ENCODE measurements at places on chromosomes 4 and X.
A peak's percentile ranks its signal among the peaks of the same experiment; 100 is the strongest.

GRCh38 chrX:15761564-15762191, 23.6 kb downstream of the CA5B start:
- DNase-seq, result peak; percentile 0

DNA sequence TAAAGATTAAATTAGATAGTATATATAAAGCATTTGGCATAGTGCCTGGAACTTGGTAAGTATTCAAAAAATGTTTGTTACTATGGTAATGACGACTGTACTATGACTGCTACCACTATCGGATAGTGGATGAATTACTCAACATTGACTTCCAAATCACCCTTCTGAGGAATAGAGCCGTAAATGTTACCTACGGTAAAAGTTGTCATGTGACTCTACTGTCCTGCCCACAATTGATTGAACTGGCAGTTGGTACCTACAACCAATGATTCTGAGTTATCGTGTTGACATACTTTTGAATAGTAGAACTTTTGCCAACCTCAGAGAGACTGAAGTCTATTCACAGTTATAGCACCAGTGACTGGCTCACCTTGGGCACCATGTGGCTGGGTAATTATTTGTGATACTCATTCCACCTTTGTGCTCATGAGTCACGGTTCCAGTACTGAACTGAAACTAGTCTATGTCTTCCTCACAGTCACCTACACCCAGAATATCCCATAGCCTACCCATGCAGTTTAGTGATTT, 185.5 kb upstream of the PITX2 start:
- DNase-seq, result no peak

GRCh38 chr4:10104211-10104990, 12.2 kb downstream of the WDR1 start:
- no peak for DNase-seq

- DNase-seq, result no peak
Measured at GRCh38 chr4:112823606-112824005, 186.7 kb downstream of the LARP7 start.

GRCh38 chr4:125551466-125551865, 236.7 kb downstream of the FAT4 start:
- no peak for DNase-seq

DNA sequence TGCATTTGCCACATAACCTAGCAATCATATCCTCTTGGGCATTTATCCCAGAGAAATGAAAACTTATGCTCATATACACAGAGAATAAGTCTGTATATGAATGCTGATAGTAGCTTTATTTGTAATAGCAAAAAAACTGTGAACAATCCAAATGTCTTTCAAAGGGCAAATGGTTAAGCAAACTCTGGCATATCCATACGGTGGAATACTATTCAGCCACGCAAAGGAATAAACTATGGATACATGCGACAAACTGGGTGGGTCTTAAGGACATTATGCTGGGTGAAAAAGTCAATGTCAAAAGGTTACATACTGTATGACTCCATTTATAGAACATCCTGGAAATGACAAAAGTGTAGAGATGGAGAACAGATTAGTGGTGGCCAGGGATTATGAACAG, 17.6 kb upstream of the CBR4 start:
- no peak for DNase-seq

DNA sequence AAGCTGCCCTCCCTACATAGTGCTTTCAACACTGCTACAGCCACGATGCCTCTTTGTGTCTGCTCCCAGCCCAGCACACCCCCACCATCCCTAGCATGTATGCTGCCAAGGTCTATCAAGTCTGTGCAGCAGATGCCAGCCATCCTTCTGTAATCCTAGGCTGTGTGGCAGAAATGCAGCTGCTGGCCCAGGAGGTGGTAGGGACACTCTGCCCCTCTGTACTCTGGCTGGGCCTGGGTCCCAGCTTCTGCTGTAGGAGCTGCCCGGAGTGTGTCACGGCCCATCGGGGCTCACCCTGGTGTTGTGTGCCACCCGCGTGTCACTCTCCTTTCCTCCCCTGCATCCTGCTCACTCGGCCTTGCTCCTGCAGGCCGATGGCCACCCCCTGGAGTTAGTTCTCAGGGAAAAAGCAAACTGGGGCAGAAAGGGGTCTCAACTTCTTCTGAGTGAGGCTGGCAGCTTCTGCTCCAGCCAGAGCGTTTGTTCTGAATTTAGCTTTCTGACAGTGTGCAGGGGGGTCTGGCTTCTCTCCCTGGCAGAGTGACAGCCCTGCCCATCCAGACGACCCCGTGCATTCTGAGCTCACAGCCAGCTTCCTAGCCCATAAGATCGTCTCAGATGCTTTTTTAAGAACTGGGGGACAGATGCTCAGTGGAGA, 22.7 kb downstream of the PSAPL1 start:
- DNase-seq, result peak; percentile 32

GRCh38 chrX:118644378-118644777, 83.0 kb upstream of the IL13RA1 start:
- no peak for DNase-seq
